HAP-1 (cell line): ENCODE measurements at places on chromosomes 13 and 19.

GRCh38 chr13:26370553-26370952 lies 116.6 kb downstream of the CDK8 start:
- DNase-seq: no peak

DNA sequence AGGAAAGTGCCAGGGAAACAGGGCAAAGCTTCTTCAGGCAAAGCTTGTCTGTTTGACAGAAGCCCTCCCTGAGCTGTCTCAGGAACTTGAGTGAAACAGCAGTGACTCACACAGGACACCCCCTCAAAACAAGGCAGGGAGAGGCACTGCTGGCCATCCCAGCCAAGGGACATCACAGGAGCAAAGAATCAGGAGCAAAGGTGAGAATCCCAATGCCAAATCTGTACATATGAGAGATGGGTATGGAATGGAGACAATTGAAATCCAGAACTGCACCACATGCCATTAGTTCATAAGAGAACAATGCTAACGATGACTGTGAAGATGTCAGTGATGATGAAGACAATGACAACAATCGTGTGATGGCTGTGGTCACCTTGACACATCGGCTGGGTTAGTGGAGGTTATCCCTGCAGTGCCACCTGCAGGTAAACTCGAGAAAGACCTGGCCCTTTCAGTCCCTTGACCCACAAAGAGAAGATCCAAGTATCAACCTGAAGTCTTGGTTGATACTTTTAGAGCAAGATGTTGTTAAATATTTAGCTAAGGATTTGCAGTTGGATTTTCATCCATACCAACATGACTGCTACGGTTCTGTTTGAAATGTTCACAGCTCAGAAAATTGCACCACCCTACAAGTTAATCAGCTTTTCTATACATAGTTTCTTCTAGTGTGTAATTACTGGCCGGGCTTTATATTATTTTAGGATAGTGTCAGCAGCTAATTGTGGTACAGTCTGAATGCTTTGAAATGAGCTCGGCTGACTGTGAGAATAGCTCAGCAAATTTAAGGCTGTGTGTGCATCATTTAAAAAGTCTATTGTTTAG lies 42.0 kb upstream of the IPO5 start:
- no peak for DNase-seq

DNA sequence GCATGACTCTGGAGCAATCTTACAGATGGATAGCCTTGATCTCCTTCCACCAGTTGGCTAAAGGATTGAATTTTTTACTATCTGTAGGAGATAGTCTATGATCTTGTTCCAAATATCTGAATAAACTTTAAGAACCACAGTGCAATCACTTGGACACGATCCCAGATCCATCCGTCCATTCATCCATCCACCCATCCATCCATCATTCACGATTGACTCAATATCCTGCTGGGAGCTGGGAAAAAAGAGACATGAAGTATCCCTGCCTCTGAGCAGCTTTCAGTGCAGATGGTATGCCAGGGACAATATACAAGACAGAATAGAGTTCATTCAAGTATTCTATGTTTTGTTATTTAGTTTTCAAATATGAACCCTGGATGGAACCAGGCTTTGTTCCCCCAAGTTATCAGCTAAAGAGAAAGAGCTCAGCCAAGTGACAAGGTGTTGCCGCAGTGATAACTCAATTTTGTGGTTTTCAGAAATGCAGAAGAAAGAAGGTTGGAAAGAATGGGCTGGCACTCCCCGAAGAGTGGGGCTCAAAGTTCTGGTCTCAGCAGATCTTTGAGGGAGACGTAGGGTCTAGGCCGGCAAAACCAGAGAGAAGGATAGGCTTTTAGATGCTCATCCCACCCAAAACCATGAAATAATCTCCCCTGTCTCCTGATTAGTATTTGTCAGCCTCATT lies 66.3 kb downstream of the IRS2 start:
- DNase-seq: no peak

- no peak for DNase-seq
Observed at GRCh38 chr19:1252821-1253513, 4.6 kb downstream of the MIDN start.

DNA sequence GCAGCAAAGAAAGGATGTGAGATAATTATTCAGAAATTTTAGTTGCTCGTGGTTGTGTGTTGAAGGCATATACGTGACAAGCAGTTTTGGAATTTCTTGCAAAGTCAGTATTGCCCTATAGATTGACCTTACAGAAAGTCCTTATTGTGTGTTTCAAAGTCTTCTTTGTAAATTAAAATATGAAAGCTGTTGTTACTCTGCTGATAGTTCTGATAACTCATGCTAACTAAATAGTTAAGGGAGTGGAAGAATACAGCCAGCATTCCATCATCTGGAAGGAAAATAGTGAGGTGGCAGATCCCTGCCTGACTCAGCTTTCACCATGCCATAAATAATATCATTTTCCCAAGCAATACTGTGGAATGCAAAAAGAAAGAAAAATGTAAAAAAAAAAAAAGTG lies 27.2 kb downstream of the WASF3 start:
- DNase-seq: no peak

GRCh38 chr19:9917321-9917720 lies 19.0 kb downstream of the OLFM2 start:
- DNase-seq: peak; percentile 69

DNA sequence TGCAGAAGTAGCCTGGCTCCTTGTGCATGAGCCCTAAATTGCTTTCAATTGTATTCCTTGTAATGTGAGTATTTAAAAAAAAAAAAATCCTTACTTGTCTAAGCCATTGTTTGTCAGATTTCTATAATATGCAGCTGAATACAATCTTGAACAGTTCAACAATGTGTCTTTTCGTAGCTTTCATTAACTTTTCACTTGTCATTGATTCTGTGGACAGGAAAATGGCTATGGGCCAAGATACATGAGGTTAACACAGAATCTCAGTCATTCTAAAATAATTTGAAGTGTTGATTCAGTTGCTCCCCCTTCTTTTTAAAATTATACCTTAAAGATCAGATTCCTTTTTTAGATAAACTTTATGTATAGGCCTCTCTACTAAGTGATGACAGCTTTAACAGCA lies 395.8 kb upstream of the KLF12 start:
- peak; percentile 90 for DNase-seq

DNA sequence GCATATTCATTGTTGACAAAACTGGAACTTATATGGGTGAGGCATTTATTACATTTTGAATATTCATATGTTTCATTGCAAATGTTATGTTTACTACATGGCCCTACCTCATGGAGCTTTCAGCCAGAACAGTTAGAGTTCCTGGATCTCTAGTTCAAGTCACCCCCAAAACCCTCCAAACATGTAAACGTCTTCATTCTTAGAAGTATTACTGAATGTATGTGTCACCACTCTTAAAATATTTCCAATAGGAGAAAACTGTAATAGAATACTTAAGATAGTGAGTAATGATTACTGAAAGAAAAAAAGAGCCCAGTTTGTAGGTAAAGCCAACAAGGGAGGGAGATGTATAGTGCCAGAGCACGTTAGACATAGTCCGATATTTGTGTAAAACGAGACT lies 23.5 kb downstream of the URI1 start:
- DNase-seq: no peak

DNA sequence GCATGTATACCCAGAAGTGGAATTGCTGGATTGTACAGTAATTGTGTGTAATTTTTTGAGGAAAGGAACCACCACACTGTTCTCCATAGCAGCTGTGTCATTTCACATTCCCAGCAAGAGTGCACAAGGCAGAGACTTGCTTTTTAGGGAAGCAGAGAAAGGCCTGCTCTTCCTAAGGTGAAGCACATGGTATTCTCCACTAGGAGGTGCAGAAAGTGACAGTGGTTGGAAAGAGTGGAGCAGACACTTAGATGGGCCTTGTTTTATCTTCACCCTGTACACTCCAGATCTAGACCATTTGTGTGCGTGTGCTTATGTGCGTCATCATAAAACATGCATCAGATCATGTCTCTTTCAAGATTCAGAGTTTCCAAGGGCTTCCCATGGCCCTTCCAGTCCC lies 35.0 kb downstream of the FAM124A start:
- DNase-seq: no peak

- no peak for DNase-seq
Observed at GRCh38 chr13:33262594-33262993, 23.0 kb downstream of the STARD13 start.

DNA sequence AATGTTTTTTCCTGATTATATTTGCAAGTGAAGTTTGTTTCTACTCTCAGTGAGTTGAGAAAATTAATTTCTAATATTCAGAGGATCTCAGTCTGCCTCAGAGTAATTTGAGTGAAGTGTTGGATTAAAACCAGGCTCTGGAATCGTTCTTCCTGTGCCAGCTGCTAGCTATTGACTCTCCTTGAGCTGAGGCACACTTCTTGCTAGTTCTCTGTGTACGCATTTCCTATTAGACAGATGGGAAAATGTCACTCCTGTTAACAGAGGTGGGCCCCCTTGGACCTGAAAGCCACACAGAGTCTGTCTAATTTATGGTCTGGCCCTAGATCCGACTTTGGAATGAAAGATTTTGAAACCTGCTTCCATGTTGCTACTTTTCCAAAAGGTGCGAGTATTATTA lies 107.6 kb upstream of the RNF113B start:
- DNase-seq: no peak

- no peak for DNase-seq
Observed at GRCh38 chr19:18420930-18421329, 1.7 kb downstream of the SSBP4 start.

GRCh38 chr13:65943024-65943423 lies 1287.1 kb downstream of the PCDH9 start:
- no peak for DNase-seq

- no peak for DNase-seq
Observed at GRCh38 chr19:33047422-33047821, 17.3 kb downstream of the RHPN2 start.

GRCh38 chr13:46324976-46325375 lies 62.1 kb downstream of the RUBCNL start:
- DNase-seq: no peak

DNA sequence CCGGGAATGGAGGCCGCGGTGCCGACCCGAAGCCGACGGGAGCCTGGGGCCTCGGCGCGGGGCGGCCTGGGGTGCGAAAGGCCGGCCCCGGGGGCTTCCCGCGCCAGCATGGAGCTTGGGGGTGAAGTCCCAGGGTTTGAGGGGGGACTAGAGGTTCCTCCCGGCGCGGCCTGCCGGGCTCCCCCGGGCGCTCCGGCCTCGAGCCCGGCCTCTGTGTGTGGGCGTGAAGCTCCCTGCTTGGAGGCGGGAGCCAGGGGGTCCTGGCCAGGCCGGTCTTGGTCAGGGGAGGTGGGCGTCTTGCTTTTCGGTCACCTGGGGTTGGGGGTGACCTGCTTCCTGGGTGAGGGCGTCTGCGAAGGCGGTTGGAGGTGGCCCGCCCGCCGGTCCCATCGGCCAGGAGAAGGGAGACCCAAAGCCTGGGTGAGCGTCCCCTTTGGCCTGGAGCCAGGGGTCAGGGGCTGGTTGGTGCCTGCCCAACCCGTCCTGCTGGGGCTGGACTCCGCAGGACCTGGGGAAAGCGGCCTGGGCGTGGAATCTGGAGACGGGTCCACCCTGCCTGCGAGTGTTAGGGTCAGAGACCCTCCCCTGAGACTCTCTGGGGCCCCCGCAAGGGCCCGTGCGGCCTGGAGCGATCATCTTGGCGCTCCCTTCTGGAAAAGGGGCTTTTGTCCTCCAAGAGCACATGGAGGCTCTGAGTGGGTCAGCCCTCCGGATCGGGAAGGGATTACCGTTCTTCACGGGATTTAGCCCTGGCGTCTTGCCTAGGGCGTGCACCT lies 535 bp downstream of the BSG start:
- DNase-seq: peak; percentile 80

GRCh38 chr19:38395381-38396114 lies 7.1 kb downstream of the SPRED3 start:
- DNase-seq: no peak

- DNase-seq: no peak
Observed at GRCh38 chr13:44809190-44809589, 180.1 kb downstream of the NUFIP1 start.

- no peak for DNase-seq
Observed at GRCh38 chr13:76991432-76991795, 467 bp upstream of the CLN5 start.

DNA sequence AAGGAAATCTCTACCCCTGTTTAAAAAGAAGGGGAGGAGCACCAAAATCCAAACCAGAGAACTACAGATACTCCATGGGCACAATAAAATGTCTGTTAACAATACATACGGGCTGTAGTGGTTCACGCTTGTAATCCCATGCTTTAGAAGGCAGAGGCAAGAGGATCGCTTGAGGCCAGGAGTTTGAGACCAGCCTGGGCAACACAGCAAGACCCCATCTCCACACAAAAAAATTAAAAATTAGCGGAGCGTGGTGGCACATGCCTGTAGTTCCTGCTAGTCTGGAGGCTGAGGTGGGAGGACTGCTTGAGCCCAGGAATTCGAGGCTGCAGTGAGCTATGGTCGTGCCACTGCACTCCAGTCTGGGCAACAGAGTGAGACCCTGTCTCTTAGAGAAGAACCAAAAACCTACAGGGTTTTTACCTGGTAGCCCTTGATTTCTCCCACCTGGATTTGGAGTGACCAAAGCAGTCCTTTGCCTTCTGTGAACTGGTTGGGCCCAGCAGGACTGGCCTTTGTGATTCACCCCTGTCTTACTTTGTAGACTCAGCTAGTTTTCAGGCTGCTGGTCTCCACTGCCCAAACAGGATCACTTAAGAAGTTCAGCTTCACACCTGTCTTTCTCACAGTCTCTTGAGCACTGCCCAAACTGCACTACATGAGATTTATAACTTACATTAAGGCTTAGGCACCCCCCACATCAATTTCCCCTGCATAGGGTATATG lies 38.7 kb upstream of the FLT1 start:
- DNase-seq: no peak

GRCh38 chr19:4759388-4760284 lies 31.9 kb upstream of the FEM1A start:
- peak; percentile 96 for DNase-seq
